ENCODE measurements at places on chromosomes 6 and 20.
A peak's percentile ranks its signal among the peaks of the same experiment; 100 is the strongest.

GRCh38 chr20:46351357-46352058 is 43.2 kb upstream of the CDH22 start:
- DNase-seq, result no peak

DNA sequence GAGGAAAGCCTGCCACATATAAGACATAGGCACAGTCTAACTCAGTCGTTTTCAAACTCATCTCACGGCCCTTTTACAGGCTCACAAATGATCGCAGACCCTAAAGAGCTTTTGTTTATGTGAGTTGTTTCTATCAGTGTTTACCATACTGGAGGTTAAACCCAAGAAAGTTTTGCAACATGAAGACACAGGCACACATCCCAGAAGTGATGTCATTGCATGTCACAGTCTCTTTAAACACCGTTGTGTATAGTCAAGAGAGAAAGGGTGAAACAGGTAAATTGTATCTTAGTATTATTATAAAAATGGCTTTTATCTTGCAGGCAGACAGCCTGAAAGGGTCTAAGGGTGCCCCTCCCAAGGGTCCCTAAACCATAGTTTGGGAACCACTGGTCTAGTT is 96.7 kb downstream of the BACH2 start:
- DNase-seq, result no peak

DNA sequence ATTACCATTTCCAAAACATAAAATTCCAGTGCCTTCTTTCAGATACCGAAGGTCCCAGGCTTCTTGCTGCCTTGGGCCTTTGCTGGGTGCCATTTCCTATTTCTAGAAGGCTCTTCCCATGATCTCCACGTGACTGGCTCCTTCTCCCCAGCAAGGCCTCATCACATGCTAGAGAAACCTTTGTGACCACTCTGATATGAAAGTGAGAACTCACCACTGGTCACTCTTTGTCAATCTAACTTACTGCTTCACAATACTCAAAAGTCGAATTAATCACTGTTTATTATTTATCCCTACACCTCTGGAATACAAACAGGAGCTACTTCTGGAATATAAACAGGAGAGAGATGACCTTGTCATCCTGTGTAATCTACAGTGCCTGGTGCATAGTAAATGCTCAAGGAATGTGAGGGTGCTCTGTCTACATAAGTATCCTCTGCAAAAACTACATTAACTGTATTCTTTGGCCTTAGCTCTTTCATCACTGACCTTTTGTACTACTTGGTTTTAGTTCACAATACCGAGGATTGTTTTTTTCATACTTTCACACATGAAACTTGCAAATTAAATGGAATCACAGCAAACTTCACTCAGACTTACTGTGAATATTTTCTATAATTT is 1.6 kb downstream of the STX7 start:
- no peak for DNase-seq

DNA sequence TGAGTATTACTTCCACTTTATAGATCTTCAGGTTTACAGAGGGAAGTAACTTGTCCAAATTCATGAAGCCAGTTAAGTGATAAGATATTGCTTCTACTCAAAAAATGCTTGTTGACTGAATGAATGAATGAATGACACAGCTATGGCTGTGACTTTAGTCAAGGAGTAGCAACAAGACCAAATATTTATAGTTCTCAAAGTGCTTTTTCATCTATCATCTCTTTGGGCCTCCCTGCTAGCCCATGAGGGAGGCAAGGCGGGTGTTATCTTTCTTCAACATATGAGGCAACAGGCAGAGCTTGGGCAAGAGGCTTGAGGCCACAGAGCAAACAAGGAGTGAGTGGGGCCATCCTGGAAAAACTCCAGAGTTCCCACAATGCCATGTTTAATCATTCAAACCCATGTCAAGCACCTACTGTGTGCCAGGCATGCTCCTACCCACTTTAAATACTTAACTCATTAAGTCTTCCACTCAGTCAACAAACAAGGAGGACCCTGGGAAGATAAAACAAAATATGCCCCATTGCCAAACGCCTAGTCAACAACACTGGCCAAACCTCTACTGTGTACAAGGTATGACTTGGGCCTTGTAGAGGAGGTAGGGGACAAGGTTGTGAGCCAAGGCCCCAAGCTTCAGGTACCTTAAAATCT is 15.9 kb downstream of the BCL2L1 start:
- DNase-seq, result no peak

DNA sequence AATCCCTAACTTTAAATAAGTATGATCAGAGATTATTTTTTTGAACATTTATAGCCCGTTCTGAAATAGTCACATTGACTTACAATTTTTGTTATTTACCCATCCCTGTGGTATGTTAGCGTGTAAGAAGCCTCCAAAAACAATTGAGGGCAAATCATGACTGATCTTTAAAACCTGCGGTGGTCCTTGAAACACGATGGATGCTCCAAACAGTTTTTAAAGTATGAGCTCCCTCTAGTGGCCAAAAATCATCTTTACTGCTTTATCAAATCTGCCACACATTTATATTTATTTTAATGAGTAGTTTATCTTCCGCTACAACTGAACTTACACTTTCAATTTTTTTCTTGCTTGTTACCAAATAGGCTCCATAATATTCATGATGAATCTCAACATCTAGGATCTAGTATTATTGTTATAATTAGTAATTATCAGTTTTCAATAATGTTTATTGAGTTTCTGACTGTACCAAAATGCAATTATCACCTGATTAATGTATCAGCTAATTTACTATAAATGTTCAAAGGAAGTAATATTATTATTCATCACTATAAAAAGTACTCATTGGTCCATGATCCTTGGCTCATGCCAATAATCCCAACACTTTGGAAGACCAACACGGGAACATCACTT is 52.2 kb downstream of the MARCKS start:
- no peak for DNase-seq

DNA sequence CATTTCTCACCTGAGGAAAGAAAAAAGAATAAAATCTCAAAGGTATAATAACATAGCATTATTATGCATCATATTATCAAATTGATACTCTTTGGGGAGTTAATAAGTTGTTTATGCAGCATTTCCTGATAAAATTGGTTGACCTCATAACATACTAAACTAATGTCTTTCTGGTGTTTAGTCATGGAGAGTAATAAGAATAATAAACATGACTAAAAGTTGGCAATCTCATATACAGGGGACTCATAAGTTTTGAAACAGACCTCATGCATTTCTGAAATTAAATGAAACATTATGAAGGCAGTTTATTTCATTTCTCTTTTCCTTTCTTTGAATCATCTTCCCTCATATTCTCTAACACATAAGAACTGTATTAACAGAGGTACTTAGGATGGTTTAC is 60.5 kb upstream of the PRDM1 start:
- no peak for DNase-seq

DNA sequence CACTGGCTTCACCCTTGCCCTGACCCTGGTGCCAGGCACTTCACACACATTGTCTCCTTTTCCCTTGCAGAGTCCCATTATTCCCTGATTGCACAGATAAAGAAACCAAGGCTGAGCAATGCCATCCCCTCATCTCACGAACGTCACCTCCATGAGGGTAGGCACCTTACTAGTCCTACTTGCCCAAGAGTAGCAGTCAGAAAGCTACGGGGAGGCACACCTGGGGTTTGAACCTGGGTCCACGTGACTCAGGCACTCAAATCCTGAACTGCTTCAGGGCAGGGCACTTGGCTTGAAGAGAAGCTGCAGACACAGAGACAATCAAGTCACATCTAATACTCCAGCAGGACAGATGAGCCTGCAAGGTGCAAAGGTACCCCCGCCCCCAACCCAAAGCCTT is 1.9 kb downstream of the BCAS1 start:
- no peak for DNase-seq

DNA sequence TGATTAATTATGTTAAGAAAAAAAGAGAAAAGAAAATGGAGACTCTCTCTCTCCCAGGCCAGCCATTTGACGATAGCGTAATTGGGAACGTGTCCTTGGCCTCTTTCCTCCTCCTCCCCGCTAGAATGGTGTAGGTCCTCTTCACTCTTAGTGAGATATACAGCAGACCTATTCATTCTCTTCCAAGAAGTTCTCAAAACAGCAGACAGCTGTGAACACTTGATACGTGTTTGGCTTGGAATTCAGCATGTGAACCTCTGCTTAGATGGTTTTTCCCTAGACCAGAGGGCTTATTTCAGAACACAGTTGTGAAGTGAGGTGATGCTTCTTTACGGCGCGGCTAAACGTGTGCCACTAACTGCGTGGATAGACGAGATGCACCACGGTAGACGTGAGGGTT is 32.6 kb upstream of the TULP4 start:
- no peak for DNase-seq

DNA sequence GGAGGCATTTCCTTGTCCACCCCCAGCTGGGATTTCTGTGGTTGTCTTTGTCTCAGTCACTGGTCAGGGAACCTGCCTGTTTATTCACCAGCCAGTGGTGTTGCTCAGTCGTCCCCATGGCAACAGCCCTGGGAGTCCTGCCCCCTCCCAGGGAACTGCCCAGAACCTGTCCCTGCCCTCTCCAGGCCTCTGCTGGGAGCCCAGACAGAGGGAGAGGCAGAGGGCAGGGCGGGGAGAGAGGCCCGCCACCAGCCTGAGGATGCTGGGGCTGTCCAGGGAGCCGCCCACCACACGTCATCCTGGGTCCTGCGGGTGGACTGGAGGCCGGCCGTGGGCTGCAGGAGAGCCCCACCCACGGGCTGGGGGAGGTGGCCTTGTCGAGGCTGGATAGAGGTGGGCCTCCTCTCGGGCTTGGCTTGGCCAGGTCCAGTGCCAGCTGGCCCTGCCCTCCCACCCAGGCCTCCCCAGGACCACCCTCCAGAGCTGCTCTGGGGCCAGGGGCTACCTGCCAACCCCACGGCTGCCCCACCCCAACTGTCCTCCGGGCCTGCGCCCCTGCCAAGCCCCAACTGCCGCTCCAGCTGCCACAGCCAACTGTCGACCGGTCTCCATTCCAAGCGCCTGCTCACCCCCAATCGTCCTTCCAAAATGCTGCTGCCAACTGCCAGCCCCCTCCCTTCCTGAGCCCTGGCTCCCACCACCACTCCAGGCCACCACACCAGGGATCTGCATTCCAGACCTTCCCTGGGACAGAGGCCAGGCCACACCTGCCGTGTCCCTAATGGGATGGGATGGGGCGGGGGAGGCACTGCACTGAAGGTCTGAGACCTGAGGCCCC is 4.2 kb upstream of the ZBTB46 start:
- no peak for DNase-seq

GRCh38 chr6:14732844-14733757 is 512.8 kb upstream of the JARID2 start:
- DNase-seq, result peak; percentile 79

DNA sequence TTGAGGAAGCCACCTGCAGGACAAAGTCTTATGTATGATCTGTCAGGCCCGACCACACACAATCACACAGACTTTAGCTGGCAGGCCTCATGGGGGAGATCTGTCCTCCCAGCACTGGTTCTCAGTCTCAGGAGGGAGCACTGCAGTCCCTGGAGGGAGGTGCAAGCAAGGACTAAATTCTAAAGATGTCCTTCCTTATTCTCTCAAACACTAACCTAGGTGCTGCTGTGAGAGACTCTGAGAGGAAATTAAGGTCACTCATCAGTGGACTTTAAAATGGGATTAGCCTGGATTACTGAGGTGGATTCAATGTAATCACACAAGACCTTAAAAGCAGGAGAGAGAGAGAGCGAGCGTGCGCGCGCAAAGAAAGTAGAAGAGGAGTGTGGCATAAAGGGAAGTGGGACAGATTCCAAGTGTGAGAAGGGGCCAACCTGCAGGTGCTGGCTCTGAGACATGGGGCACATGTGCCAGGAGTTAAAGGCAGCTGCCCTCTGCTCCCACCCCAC is 14.3 kb downstream of the GLO1 start:
- no peak for DNase-seq

GRCh38 chr20:61203320-61203719 is 48.7 kb upstream of the CDH4 start:
- DNase-seq, result no peak

DNA sequence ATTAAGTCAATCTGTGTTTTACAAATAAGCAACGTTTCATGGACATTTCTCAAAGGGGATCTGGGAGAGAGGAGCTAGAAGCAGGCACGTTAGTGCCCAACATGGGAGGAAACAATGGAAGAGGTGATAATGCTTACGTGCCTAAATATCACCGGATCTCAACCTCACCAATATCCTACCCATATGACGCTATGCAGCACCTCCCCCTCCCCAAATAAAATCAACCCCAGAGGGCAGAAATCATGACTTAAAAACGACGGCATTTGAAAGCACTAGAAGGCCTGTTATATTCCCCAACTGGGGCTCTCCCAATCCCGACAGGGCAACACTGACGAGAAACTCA is 425 bp downstream of the HBS1L start:
- DNase-seq, result no peak

- no peak for DNase-seq
These were observed 88.3 kb downstream of the ZHX3 start for GRCh38 chr20:41229259-41229658.

DNA sequence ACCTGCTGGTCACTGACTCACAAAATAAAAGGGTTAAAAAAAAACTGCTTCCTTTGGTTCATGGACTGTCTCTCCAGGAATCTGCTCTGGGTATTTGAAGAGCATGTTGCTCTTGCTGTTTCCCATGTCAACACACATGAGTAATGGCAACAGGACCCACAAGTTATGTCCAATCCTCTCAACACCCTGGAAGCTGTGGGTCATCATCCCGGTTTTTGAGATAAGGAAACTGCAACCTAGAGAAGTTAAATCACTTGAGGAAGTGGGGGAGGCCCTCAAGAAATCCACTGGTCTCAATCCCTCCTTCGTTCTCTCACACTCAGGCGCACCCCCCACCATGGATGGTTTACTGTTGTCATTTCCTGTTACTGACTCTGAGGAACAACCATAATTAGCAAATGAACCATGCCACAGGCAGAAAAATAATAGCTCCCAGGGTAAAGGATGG is 12.4 kb downstream of the MAP1LC3A start:
- no peak for DNase-seq

DNA sequence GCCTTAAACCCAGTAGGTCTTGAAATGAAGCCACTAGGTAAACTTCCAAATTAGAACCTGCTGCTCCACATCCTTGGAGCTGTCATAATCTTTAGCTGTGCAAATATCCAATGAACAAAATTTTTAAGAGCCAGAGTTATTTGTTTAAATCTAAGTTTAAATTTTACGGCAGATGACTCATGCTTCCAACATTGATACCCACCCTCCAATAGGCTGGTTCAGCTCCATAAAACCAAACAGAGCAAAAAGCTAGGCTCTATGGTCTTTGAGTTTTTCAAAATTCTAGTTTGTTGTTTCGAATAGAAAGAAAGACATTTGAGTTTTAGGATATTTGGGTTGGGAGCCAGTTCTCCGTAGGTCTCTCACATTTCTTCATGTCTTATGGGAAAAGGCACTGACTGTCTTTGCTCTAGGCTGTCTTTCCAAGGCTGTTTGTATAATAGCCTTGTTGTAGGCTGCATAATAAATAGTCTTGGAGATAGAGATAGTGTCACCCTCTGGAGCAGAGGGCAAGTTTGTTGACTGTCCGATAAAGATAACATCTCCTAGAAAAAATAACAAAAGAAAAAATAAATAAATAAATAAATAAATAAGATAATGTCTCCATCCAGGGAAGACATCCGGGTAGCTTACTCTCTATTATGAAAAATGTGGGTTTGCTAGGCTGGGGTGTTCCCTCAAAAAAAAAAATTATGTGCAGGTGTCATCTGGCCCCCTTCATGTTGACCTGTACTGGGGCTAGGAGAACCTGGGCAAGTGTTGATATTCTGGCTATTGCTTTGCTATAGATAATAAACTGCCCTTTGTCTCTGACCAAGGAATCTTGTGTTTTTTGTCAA is 36.5 kb downstream of the SLC2A12 start:
- no peak for DNase-seq

- DNase-seq, result no peak
These were observed 38.7 kb downstream of the UQCC2 start for GRCh38 chr6:33672808-33673207.

- DNase-seq, result no peak
These were observed 73.0 kb downstream of the RNGTT start for GRCh38 chr6:88890394-88890793.

- DNase-seq, result peak; percentile 50
These were observed 686 bp downstream of the TMEM170B start for GRCh38 chr6:11538052-11538818.
